ENCODE measurements at places on chromosomes 3 and 15. TPM values are rescaled to one million over a fixed set of nuclear protein-coding genes. Genes with fewer than 3 reads are reported as not detected.

OR5K2 gene
- total RNA-seq: not detected

DPPA2 gene
- total RNA-seq: not detected

EOMES gene
- 7.4 TPM for total RNA-seq

MESP2 gene
- total RNA-seq: not detected

STX19 gene
- not detected for total RNA-seq

KLHL40 gene
- not detected for total RNA-seq

SPESP1 gene
- 0.51 TPM for total RNA-seq

CIDEC gene
- total RNA-seq: not detected

CCR3 gene
- total RNA-seq: not detected

FAM227B gene
- 2.7 TPM for total RNA-seq

DPPA4 gene
- total RNA-seq: not detected

IFRD2 gene
- total RNA-seq: 231 TPM

BNC1 gene
- total RNA-seq: not detected

CSPG5 gene
- 2.0 TPM for total RNA-seq

CPNE4 gene
- not detected for total RNA-seq

OIP5 gene
- total RNA-seq: 15.8 TPM

GOLGA8K gene
- 0.62 TPM for total RNA-seq

XIRP1 gene
- total RNA-seq: 2.9 TPM

All from activated CD4-positive, alpha-beta T cell treated with anti-CD3 and anti-CD28 coated beads, Interleukin-2, amount 10 ng/mL, durations not matched to agents 24 days and 14 days (primary cell).